Pons (tissue), 1 donor: ENCODE measurements at places on chromosomes 7 and 10.
A peak's percentile ranks its signal among the peaks of the same experiment; 100 is the strongest.

DNA sequence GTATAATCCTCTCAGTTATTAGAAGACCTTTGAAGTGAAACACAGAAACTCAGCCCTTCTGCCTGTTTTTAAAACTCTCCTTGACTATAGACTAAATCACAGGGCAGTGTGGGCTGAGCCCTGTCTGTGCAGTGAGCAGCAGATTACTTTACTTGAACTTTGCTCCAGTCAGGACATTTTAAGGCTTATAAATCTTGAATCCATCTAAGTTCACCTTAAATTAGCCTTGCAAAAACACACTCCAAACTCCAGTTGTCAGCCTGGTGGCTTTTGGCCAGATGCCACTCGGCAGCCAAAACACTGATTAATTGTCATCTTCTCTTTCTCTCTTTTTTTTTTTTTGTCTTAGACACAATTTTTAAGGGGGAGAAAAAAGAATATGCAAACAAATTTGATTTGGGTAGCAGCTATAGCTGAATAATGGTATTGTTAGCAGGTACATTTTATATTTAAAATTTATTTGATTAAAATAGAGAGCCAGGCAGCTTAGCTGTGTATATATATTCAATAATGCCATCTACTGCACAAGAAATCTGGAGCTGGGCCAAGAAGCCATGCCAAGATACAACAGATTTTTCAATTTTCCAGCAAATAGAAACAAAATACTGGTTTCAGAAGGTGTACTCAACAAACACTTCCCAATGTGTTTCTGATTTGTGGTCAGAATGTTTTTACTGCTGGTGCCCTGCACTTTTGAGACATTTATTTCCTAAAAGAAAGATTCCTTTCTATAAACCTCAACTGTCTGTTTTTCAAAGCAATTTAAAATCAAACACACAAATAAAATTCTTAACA lies 247.7 kb downstream of the TFEC start:
- peak; percentile 30 for DNase-seq

- DNase-seq = no peak
These were observed 1198.6 kb downstream of the GATA3 start for GRCh38 chr10:9253121-9253520.

- no peak for DNase-seq
These were observed 26.5 kb upstream of the NRG3 start for GRCh38 chr10:81848514-81848913.

DNA sequence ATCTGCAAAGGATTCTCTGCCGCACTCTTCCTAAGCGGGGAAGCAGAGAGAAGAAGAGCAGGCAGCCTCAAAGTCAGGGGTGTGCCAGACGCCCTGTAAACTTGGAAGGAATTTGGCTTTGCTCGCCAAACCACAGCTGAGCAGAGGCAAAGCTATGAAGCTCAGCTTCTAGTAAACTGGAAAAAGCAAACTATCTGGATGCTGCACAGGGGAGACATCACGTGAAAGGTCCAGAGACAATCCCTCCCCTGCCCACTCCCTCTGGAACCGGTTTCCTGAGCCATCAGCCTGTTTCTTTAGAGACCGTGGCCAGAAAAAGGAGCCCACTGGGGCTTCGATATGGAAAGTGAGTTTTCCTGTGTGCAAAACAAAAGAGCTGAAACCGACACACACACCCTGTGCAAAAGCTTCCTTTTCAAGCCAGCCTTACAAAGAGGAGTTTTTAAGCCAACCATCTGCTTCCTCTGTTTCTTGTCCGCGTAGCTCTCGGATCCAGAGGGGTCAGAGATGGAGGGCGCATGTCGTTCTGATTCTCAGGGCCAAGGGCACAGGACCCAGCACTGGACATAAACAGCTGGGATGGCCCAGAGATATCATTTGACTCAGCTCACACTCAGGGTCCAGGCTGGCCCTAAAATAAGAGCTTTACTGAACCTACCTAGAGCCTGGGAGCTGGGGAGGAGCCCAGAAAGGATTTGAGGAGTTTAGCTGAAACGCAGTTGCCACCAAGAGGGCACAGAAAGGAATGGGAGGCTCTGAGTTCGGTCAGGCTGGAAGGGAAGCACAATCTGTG lies 58.2 kb upstream of the DNAAF5 start:
- DNase-seq = no peak

DNA sequence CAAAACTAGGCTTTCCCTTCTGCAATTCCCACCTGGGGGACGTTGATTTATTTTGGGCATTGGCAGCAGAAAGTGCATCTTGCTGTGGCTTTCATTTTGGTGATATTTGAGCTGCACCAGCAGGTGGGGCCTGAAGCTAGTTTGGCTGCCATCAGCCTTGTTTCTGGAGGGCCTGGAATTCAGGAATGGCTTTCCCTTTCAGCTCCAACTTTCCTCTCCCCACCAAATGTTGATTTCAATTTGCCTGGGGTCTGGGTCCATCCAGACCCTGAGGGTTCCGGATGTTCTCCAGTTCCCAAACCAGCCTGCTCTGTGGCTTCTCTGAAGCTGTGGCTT lies 640.4 kb downstream of the TYW1 start:
- DNase-seq = no peak

GRCh38 chr10:97211229-97211628 lies 25.5 kb upstream of the SLIT1 start:
- DNase-seq = no peak

DNA sequence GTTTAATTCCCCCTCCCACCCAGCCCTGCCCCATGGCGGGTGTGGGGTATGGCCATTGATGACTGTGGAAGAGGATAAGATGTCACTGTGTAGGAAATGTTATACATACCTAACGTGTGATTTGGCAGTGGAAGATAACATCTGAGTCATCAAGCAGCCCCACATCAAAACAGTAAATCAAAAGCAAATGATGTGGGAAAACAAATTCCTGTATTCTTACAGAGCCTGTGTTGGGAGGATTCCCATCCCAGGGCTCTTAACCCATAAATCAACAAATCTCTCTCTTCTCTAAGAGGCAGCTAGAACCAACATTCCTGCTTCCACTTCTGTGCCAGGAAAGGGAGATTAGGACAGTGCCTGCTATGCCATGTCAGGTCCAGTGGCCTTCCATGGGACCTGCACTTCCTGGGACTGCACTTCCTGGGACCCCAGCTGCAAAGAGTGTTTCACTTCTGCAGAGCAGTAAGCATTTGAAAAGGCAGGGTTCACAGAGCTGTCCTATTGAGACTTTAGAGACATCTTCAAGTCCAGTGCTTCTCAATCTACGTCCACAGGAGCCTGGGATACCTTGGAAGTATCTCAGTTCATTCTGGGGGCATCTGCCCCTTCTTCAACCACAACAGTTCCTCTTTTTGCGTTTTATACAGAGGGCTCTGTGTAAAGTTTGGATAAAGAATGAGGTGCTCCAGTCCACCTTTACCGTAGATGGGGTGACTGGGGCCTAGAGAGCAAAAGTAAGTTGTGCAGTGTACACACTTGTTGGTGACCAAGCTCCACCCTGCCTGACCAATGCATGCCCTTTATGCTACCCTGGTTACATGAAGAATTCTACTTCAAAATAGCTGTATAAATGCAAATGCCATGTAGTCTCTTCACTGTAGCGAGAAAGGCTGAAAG lies 45.7 kb downstream of the ATXN7L1 start:
- no peak for DNase-seq

DNA sequence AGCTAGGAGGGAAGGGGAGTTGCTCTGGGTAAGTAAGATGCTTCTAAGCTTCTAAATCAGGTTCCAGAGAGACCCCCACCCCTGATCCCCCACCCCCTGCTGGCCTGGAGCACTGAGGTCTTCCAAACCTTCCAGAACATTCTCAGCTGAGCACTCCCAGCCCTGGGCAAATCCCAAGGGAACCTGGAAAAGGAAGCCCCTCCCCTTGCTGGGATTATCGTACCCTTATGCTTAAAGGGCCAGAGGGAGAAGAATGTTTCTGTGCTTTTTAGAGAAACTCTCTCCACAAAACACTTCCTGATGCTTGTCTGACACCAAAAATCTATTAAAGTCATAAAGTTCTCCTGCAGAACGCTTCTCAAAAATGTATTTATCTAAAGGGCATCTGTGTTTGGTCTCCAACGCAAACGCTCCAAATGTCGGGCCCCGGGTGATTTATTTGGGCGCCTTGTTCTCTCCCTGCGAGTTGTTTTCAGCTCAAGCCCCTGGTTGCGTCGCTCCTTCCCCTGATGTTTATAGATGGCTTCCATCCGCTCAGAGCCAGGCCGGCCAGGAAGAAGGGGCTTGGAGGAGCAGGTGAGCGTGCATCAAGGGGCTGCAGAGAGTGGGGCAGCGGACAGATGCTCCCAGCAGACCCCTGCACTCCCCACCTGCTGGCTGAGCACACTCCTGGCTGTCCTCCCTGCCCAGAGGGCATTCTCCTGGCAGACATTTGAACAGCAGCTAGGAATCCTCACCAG lies 8.2 kb upstream of the RET start:
- no peak for DNase-seq

DNA sequence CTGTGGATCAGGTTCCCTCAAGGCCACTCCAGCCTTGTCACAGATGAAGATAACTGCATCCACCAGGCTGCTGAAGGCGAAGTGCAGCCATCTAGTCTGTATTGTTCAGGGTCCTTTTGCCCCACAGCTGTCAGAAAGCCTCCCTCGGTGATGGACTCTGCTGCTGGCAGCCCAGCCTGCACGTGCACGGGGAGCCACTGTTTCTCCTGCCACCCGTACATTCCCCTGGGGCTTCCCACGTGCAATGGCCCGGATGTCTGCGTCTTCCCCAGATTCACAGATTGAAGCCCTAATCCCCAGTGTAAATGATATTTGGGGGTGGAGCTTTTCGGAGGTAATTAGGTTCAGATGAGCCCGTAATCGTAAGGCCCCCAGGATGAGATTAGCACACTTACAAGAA lies 46.6 kb upstream of the VIPR2 start:
- no peak for DNase-seq

DNA sequence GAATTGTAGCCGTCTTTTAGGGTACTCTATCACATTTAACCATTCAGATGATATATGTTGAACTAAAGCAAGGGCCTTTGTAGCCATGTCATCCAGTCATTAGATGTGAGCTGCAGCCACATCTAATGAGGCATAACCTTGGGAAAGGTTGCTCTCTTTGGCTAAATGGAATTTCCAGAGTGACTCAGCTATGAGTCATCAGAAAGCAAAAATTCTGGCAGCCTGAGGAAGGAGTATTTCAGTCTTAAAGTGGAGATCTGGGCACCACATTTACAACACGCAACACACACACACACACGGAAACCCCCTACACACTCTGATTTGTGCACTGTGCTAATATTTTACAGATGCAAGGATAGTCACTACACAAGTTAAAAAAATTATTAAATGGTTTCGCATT lies 176.9 kb upstream of the ZWINT start:
- DNase-seq = no peak

DNA sequence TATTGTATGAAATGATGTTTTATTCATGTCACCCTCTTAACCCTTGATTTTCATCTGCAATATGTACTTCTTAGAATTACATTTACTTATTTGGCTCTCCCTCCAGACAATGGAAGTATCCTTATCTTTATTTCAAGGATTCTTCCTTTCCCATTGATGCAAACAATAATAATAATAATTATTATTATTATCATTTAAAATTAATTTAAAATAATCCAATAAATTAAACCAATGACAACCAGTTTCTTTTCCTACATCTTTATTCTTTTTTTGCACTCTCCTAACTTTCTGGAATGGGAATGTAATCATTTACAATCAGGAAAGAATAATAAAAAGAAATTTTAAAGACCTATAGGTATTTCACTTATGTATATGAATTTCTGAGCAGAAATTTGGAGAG lies 504.4 kb downstream of the INHBA start:
- DNase-seq = no peak

DNA sequence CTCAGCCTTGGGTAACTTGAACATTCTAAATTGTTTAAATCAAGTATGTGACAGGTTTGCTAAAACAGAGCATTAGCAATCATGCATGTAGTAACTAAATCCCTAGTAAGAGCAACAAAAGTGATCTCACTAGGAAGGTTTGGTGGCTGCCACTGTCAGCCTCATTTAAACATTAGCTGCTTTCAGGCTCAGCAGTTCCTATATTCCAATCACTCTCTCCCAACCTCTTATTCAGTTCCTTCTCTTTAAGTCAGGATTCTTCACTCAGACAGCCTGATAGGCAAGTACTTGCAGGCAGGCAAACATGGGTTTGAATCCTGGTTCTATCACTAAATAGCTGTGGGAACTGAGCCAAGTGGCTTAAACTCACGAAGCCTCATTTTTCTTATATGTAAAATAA lies 3.6 kb downstream of the CREB3L2 start:
- DNase-seq = no peak

DNA sequence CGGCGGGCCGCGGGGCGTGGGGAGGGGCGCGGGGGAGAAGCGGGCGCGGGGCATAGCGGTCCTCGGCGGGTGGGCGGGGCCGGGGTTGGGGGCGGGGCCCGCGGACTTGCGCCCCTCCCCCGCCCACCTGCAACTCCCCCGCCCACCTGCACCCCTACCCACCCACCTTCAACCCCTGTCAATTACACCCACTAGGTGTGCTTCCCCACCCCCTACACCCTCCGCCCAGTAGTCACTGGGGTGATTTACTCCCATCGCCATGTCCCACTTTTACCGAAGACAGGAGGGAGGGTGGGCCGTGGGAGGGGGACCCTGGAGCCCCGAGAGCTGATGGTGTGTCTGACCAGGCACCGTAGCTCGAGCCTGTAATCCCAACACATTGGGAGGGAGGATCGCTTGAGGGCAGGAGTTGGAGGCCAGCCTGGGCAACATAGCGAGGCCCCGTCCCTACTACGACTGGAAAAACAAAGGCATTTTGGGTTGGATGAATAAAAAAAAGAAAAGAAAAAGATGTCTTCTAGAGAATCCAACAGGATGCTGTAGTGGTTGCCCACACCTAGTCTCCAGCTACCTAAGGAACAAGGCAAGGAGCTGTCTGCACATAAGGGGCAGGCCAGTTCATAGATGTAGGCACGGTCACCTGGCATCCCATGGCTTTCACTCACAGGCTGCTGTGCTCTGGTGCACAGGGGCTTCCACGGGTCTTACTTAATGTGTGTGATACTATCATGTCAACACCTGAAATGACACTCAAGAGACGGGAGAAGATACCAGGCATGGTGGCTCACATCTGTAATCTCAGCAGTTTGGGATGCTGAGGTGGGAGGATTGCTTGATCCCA lies 761 bp downstream of the KCTD7 start:
- no peak for DNase-seq

DNA sequence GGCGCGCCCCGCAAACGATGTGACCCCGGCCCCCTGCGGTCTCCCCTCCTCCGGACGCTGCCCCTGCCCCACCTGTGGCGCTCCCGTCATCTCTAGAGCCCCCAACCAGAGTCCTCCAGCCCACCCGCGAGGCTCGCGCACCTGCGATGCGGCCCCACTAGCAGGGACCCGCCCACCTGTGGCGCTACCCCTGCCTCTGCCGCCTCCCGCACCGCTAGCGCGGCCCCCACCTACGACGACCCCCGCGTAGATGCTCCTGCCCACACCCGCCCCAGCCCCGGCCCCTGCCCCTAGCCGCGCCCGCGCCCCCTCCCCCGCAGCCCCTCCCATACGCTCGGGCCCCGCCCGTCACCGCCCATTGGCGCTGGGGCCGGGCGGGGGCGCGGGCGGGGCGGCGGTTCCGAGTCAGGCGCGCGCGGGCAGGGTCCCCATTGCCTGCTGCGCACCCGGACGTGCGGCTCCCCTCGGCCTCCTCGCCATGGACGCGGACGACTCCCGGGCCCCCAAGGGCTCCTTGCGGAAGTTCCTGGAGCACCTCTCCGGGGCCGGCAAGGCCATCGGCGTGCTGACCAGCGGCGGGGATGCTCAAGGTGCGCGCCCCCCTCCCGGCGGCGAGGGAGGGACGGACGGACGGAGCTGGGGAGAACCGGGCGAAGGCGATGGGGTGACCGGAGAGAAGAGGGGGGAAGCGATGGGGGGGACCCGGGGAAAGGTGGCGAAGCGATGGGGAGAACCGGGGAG lies at the start of gene PFKP:
TSS of gene PFKP (plus strand) at position 431 of the 741 bp plus-strand sequence. CDS start at position 479, 48 bp downstream.
- no peak for DNase-seq

- no peak for DNase-seq
These were observed 47.4 kb downstream of the MTPN start for GRCh38 chr7:135929722-135930141.
